B cell (primary cell): ENCODE measurements at places on chromosomes 3 and 15. TPM values are rescaled to one million over a fixed set of nuclear protein-coding genes. Genes with fewer than 3 reads are reported as not detected.

Gene B3GNT5
- total RNA-seq, result 0.37 TPM in 1 of 2 replicates, not detected in the other

Gene CCNB2
- total RNA-seq, result 0.67 TPM in 1 of 2 replicates, not detected in the other

DNA sequence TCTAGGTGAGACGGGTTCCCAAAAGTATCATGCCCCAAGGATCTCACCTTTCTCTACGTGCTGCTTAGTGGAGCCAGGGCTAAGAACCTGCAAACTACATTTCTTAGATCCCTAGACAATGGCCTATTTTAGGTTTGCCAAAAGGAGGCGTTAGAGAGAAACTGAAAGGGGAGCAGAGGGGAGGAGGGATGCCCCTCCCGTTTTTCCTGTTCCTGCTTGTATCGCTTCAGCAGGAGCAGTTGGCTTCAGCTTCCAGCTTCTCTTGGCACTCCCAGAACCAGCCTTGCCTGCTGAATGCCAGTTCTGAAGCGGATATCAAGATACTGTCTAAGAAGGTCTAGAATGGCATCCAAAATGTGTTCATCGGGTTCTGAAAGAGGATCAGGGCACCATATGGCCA is 58.4 kb upstream of the ABHD17C start:
- DNase-seq, result no peak
- no peaks in the 10 kb centered on the region for H3K4me1 ChIP-seq
- no peak overlapping the region for H3K4me3 ChIP-seq
- no peak overlapping the region for H3K27ac ChIP-seq
- no peaks in the 10 kb centered on the region for H3K36me3 ChIP-seq

Gene KNG1
- not detected in 2 replicates for total RNA-seq

Gene IQCF5
- total RNA-seq, result not detected in 2 replicates
